ENCODE measurements at places on chromosomes 16 and 17. TPM values are rescaled to one million over a fixed set of nuclear protein-coding genes. Genes with fewer than 3 reads are reported as not detected.

DPEP1 gene
- 0.30 TPM for total RNA-seq

SPECC1 gene
- 28.1 TPM for total RNA-seq

KRT33B gene
- 0.30 TPM for total RNA-seq

HSPB9 gene
- 0.14 TPM for total RNA-seq

TPSAB1 gene
- total RNA-seq = not detected
